Psoas muscle (tissue), 8 donors: ENCODE measurements at places on chromosomes 1 and 21. TPM values are rescaled to one million over a fixed set of nuclear protein-coding genes. Genes with fewer than 3 reads are reported as not detected.

- no peak for DNase-seq
Measured at GRCh38 chr21:31855180-31855579, 17.6 kb upstream of the HUNK start.

The UMODL1 gene
- total RNA-seq, result not detected

GRCh38 chr1:206864939-206865671, at the start of gene IL20:
IL20 (plus strand) TSS chr1:206865623; CDS start chr1:206865853, 230 bp downstream.
- DNase-seq, result peak; percentile 91

- DNase-seq, result no peak
Measured at GRCh38 chr1:234262007-234262753, 111.1 kb upstream of the COA6 start.

- DNase-seq, result no peak
Measured at GRCh38 chr1:186212568-186213224, 162.4 kb downstream of the TPR start.

DNA sequence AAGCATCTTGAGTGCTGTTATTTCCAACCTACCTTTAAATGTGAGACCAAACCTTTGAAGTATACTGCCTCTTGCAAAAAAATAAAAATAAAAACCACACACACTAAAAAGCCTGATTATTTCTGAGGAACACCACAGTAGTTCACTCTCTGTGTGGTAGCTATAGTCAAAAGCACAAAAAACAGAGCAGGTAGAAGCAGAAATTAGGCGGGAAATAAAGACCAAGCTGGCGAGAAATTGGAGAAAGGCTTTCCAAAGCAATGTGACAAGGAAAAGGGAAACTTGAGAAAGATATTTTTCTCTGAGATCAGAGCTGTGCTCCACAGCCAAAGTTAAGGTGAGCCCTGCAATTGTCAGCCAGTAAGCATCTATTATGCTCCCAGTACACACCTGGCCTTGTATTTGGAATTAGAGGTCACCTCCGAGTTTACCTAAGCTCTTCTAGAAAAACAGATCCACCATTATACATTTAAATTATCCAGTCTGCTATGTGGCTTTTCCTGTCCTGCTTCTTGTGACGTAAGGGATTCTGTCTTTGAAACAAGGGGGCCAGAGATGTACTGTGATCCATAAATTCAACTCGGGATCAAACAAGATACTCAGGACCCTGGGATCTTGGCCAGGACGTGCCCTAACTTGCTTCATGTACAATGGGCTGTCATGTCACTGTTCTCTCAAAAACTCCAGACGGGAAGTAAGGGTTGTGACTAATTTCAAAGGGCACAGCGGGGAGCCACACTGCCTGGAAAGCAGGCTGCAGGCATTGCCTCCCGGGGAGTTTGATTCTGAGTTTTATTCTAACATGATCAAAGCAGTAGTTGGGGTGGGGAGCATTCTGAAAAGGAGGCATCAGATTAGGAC, 39.8 kb upstream of the RAB4A start:
- no peak for DNase-seq

The BCAR3 gene
- 23.7 TPM for total RNA-seq

DNA sequence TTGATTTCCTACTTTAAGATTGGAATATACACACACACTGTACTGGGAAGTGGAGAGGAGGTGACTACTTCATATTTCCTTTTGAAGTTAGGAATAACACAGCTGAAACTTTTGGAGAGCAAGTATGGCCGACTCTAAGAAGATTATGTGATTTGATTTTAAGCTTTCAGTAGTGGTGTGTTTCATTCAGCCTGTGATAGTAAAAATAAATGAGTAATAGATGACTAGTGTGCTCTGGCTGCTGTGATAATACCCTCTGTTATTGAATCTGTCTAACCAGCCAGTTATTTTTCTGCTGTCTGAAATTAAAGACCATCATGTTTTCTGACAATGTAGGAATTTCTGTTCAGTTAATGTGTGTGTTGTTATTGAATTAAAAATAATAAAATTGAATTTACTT, 48.3 kb downstream of the CTTNBP2NL start:
- DNase-seq, result no peak

The ZNF326 gene
- 16.0 TPM for total RNA-seq

- no peak for DNase-seq
Measured at GRCh38 chr1:150180474-150180873, 30.8 kb downstream of the PLEKHO1 start.

- DNase-seq, result no peak
Measured at GRCh38 chr1:58227604-58228003, 318.9 kb downstream of the OMA1 start.

- no peak for DNase-seq
Measured at GRCh38 chr1:160371346-160371631, 4.4 kb downstream of the NHLH1 start.

DNA sequence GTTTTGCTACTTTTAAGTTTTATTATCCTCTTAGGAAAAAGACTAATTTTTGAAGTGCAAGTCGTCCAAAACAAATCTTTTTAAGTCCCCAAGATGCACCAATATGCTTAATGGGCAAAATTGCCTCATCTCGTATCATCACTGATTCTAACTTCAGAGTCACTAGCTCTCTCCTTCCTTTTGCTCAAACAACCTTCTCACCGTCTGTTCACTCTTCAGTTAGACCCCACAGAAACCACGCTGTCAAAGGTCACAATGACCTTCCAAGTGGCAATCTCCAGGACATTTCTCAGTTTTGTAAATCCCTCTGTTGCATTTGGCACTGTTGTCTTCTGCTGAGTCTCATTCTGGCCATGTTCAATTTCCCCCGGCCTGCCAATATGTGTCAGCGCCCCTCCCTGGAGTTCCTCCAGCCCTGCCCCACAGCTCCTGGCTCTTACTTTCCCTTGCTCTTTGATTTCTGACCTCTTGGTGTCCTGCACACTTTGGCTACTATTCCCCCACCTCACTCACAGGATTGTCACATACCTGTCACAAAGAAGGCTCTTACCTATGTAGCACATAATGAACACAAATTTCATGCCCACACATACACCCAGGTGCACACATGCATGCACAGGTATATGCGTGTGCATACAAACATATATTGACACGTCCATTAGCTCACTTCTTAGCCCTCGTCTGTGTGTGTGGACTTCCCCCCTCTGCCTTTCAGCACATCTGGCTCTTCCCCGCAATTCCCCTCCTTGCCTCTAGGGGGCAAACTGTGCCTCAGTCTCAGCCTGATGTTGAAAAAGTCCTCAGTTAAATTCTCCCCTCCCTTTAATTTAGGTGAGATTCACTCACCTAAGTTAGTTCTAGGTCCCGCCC, 354.0 kb upstream of the DUSP10 start:
- DNase-seq, result no peak

GRCh38 chr1:52054496-52055065, 410 bp downstream of the TXNDC12 start:
- DNase-seq, result no peak

The KCNJ9 gene
- not detected for total RNA-seq

The LRRC53 gene
- total RNA-seq, result not detected

The LCE1E gene
- total RNA-seq, result not detected

The MR1 gene
- 2.2 TPM for total RNA-seq

GRCh38 chr1:172394141-172394751, 26.2 kb upstream of the C1orf105 start:
- no peak for DNase-seq

The SLC45A1 gene
- 0.94 TPM for total RNA-seq

GRCh38 chr1:8966606-8967005, 20.9 kb downstream of the CA6 start:
- DNase-seq, result no peak

The SV2A gene
- 0.13 TPM for total RNA-seq

GRCh38 chr1:50111503-50111902, 2.8 kb downstream of the ELAVL4 start:
- no peak for DNase-seq

GRCh38 chr1:63920154-63921117, 146.6 kb downstream of the ROR1 start:
- no peak for DNase-seq

GRCh38 chr21:46189959-46190490, 5.8 kb upstream of the SPATC1L start:
- no peak for DNase-seq

DNA sequence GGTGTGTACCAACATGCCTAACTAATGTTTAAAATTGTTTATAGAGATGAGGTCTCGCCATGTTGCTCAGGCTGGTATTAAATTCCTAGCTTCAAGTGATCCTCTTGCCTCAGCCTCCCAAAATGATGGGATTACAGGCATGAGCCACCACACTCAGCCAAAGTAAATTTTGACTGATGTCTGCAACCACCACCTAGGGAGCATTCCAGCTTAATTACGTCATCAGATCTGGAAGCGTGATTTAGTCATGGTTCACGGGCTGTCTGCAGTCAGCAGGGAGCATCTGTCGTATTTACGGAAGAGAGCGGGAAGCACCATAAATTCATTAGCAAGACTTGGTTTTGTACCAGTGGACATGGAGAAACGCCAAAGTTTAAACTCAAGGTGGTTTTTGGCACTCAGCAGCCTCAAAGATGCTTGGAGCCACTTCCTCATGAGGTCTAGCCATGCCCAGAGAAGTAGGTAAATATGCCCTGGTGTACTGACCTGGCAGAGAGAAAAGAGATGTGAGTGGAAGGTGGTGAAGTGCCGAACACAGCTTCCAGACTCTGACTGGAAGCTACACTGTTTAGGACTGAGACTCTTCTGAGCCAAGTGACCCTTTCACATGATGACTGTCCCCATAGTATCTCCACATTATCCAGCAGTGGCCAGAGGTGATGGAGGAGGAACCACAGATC, 60.8 kb upstream of the SLC35F3 start:
- DNase-seq, result no peak

DNA sequence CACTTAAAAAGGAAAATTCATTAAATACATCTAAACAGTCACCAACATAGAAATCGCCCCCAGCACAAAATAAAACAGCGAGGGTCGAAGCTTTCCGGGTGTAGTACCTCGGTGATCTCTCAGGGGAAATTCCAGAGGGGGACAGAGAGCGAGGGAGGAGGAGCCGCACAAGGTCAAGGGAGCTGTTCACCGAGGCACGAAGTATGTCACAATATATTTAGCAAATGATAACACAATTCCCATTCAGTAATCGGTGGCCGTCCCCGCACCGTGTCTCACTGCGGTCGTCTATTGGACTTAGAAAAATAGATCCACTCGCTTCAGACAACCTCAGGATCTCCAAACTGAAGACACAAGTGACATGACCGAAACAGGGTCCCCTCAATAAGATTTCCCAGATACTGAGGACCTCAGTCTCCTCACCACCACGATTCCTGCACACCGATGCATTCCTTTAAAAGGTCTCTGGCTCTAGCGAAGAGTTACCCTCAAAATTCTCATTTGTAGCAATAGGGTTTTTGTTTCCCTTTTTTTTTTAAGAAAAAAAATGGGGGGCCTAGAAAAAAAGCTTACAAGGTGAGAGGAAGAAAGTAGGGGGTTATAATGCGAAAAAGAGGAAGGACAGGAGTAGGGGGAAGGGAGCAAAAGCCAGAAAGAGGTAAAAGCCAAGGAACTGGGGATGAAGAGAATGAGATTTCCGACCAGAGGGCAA, 1.1 kb downstream of the LPGAT1 start:
- DNase-seq, result peak; percentile 23

- no peak for DNase-seq
Measured at GRCh38 chr1:205541161-205541886, 36.9 kb downstream of the CDK18 start.

The ATP1A2 gene
- total RNA-seq, result 523 TPM

DNA sequence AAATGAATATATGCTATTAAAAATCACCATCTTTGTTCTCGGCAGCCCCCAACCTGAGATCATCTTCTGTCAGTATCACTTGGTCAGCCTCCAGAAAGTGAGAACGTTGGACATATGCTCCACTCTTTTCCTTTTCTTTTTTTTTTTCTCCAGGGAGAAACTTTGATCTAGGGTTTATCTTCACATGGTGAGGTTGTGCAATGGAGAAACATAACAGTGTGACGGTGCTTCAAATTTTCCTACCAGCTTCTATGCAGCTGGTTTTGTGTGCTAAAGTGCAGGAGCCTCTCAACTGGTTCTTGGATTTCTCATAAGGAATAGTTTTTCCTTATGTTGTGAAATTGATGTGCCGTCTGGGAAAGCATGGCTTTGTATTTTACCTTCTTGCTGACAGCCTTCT, 1202.9 kb downstream of the NCAM2 start:
- no peak for DNase-seq

DNA sequence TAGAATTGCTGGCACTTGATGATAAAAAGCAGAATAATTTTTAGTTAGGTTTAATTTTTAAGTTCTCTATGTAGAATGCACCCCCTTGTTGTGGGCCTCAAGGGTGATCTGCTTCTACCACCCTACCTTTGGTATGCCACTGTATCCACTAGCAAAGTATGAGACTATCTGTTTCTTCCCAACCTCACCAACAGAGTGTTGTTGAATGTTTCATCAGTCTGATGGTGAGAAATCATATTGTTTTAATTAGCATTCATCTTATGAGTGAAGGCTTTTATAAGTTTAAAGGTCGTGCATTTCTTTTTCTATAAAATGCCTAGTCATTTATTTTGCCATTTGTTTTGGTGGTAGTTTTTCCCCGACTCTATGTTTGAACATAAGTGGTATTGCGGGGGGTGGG, 141.0 kb downstream of the MAGI3 start:
- DNase-seq, result no peak
